Glutamatergic neuron (in vitro differentiated cells): ENCODE measurements at places on chromosomes 5 and 9. TPM values are rescaled to one million over a fixed set of nuclear protein-coding genes. Genes with fewer than 3 reads are reported as not detected.

GRCh38 chr9:120862452-120862851 is 14.5 kb downstream of the PHF19 start:
- DNase-seq = no peak
- no peaks in the 10 kb centered on the region for H3K36me3 ChIP-seq
- peaks cover 13% of the 10 kb centered on the region for H3K4me1 ChIP-seq
- H3K27me3 ChIP-seq = peaks cover 13% of the 10 kb centered on the region
- H3K4me3 ChIP-seq = no peak overlapping the region

- peaks cover 8% of the 10 kb centered on the region for H3K27me3 ChIP-seq
- peaks cover 6% of the 10 kb centered on the region for H3K4me1 ChIP-seq
- no peak for DNase-seq
- no peaks in the 10 kb centered on the region for H3K36me3 ChIP-seq
- no peak overlapping the region for H3K4me3 ChIP-seq
- H3K27ac ChIP-seq = no peak overlapping the region
Observed at GRCh38 chr5:174315471-174315870, 270.0 kb downstream of the NSG2 start.

- H3K4me3 ChIP-seq = no peak overlapping the region
- no peak overlapping the region for H3K27ac ChIP-seq
- peaks cover 6% of the 10 kb centered on the region for H3K27me3 ChIP-seq
Observed at GRCh38 chr9:87594194-87594593, 96.5 kb downstream of the DAPK1 start.

The IFT74 gene
- total RNA-seq = 6.0 TPM

DNA sequence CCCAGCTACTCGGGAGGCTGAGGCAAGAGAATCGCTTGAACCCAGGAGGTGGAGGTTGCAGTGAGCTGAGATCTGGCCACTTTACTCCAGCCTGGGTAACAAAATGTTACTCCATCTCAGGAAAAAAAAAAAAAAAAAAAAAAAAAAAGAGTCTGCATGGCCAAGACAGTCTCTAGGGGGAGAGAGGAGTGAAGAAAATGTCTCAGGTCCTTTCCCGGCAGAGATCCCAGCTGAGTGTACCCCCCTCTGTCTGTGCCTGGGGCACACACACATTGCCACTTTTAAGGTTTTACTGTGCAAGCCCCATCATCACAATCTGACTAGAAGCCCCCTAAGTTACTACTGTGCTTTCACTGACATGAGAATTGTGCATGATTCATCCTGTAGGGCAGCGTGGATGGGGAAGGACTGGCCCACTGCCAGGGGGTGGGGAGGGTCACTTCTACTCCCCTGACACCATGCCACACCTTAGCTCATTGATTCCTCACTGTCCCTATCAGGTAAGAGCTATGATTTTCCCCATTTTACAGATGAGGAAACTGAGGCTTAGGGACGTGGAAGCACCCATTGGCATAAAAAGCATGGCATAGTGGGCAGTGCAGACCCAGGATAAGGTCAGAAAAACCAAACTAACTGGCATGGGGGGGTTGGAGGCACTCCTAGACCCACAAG is 102.3 kb upstream of the LARP1 start:
- no peak overlapping the region for H3K4me3 ChIP-seq
- peaks cover under 1% of the 10 kb centered on the region for H3K27me3 ChIP-seq
- DNase-seq = no peak
- no peaks in the 10 kb centered on the region for H3K36me3 ChIP-seq
- peaks cover under 1% of the 10 kb centered on the region for H3K4me1 ChIP-seq
- H3K27ac ChIP-seq = no peak overlapping the region

The PCAT7 gene
- 16.4 TPM for total RNA-seq

- peaks cover 9% of the 10 kb centered on the region for H3K36me3 ChIP-seq
- no peak for DNase-seq
- H3K4me1 ChIP-seq = peaks cover 16% of the 10 kb centered on the region
- no peak overlapping the region for H3K4me3 ChIP-seq
Observed at GRCh38 chr5:173812811-173813550, 75.2 kb upstream of the CPEB4 start.

The C9orf152 gene
- total RNA-seq = not detected

GRCh38 chr5:13975246-13975645 is 30.8 kb upstream of the DNAH5 start:
- no peaks in the 10 kb centered on the region for H3K36me3 ChIP-seq
- peaks cover 5% of the 10 kb centered on the region for H3K27me3 ChIP-seq
- H3K27ac ChIP-seq = no peak overlapping the region
- peaks cover 2% of the 10 kb centered on the region for H3K4me1 ChIP-seq
- DNase-seq = no peak

GRCh38 chr9:616694-617093 is 224.8 kb upstream of the DMRT1 start:
- no peak for DNase-seq
- no peak overlapping the region for H3K27ac ChIP-seq
- H3K27me3 ChIP-seq = no peaks in the 10 kb centered on the region
- no peaks in the 10 kb centered on the region for H3K36me3 ChIP-seq
- H3K4me3 ChIP-seq = no peak overlapping the region

The IL5 gene
- total RNA-seq = not detected

The CACNA1B gene
- total RNA-seq = 84.4 TPM

The ASPN gene
- total RNA-seq = not detected

GRCh38 chr5:35859101-35859661 is 2.5 kb downstream of the IL7R start:
- no peaks in the 10 kb centered on the region for H3K36me3 ChIP-seq
- no peaks in the 10 kb centered on the region for H3K4me1 ChIP-seq
- no peaks in the 10 kb centered on the region for H3K27me3 ChIP-seq
- no peak overlapping the region for H3K4me3 ChIP-seq

The BHMT gene
- total RNA-seq = 20.4 TPM

DNA sequence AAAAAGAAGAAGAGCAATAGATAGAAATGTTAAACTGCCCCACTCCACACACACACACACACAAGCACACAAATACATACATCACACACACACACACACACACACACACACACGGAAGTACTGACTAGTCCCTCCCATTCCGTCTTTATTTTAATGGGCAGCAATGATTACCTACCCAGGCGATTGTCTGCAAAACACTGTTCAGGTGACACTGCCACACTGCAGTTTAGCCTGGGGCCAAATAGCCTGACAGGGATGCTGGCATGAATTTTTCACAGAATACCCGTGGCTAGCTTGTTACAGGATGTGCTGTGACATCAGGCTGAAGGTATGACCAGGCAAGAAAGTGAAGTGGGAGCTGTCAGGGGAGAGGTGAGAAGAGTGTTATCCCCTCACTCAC is 86.9 kb downstream of the FRMD3 start:
- no peak overlapping the region for H3K27ac ChIP-seq
- H3K27me3 ChIP-seq = peaks cover 3% of the 10 kb centered on the region
- H3K36me3 ChIP-seq = peaks cover 3% of the 10 kb centered on the region
- H3K4me1 ChIP-seq = peaks cover 14% of the 10 kb centered on the region
- DNase-seq = no peak

GRCh38 chr9:27548055-27548741 is 18.6 kb upstream of the MOB3B start:
- H3K27me3 ChIP-seq = no peaks in the 10 kb centered on the region
- no peak overlapping the region for H3K27ac ChIP-seq
- no peak for DNase-seq
- H3K4me3 ChIP-seq = no peak overlapping the region

The MZB1 gene
- total RNA-seq = not detected

GRCh38 chr9:38652486-38652885 is 32.1 kb upstream of the ANKRD18A start:
- H3K36me3 ChIP-seq = peaks cover 5% of the 10 kb centered on the region
- H3K4me3 ChIP-seq = no peak overlapping the region
- peaks cover 17% of the 10 kb centered on the region for H3K4me1 ChIP-seq

DNA sequence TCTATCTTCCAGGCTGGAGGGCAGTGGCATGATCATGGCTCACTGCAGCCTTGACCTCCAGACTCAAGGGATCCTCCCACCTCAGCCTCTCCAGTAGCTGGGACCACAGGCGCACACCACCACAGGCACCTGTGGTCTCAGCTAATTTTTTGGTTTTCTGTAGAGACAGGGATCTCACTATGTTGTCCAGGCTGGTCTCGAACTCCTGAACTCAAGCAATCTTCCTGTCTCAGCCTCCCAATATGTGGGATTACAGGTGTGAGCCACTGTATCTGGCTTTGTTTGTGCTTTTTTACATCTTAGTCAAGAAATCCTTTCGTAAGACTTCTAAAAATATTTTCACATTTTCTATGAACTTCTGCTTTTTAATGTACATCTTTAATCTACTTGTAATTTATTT is 116.9 kb downstream of the DENND1A start:
- no peaks in the 10 kb centered on the region for H3K36me3 ChIP-seq
- H3K27me3 ChIP-seq = peaks cover 2% of the 10 kb centered on the region
- no peak overlapping the region for H3K4me3 ChIP-seq
- DNase-seq = no peak
- no peaks in the 10 kb centered on the region for H3K4me1 ChIP-seq

The DNAH5 gene
- total RNA-seq = 0.20 TPM

DNA sequence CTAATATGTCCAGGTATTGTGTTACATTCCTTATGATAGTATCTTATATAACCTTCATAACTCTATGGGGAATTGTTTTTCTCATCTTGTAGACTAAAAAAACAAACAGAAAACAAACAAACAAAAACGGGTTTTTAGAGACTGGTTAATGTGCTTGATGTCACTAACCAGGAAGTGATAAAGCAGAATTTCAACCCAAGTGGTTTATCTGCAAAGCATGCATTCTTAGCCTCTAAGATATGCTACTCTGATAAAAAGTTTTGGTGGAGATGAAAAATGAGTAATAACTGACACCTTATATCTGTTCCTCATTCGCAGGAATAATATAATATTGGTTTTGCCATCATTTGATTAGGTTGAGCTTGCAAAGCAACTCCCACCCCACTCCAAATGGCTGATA is 53.4 kb downstream of the PUM3 start:
- peaks cover 39% of the 10 kb centered on the region for H3K36me3 ChIP-seq
- DNase-seq = no peak
- H3K27me3 ChIP-seq = no peaks in the 10 kb centered on the region
- no peak overlapping the region for H3K4me3 ChIP-seq

The EPB41L4B gene
- 10.0 TPM for total RNA-seq

GRCh38 chr5:80622756-80623155 is 31.7 kb upstream of the MSH3 start:
- no peak overlapping the region for H3K27ac ChIP-seq
- H3K4me3 ChIP-seq = no peak overlapping the region
- DNase-seq = no peak
- H3K36me3 ChIP-seq = no peaks in the 10 kb centered on the region

DNA sequence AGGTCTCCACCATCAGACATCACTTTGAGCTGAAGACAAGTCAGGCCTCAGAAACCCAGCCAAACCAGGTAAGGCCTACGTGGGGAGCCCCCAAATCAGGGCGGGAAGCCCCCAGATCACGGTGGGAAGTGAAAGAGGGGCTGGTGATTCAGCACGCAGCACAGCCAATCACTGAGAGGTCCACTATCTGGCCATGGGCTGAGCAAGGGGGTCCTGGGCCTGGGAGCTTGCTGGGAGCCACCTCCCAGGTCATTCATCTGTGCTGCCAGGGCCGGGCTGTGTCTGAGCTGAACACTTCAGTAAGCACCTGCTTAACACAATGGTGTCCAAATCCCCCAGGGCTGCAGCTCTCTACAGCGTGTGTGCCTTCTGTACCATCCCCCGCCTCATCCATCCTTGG is 15.5 kb downstream of the MED10 start:
- no peak for DNase-seq
- no peaks in the 10 kb centered on the region for H3K36me3 ChIP-seq
- no peak overlapping the region for H3K4me3 ChIP-seq
- H3K4me1 ChIP-seq = peaks cover 15% of the 10 kb centered on the region
- no peak overlapping the region for H3K27ac ChIP-seq
- H3K27me3 ChIP-seq = peaks cover 4% of the 10 kb centered on the region

- H3K27ac ChIP-seq = no peak overlapping the region
- H3K27me3 ChIP-seq = peaks cover 3% of the 10 kb centered on the region
- DNase-seq = no peak
- no peak overlapping the region for H3K4me3 ChIP-seq
- no peaks in the 10 kb centered on the region for H3K4me1 ChIP-seq
Observed at GRCh38 chr5:123673107-123673506, 161.1 kb downstream of the CSNK1G3 start.

- no peaks in the 10 kb centered on the region for H3K36me3 ChIP-seq
- H3K4me3 ChIP-seq = no peak overlapping the region
- H3K4me1 ChIP-seq = peaks cover 21% of the 10 kb centered on the region
- peak; percentile 16 for DNase-seq
Observed at GRCh38 chr9:131270171-131271015, 5.9 kb downstream of the FAM78A start.

The NEUROG1 gene
- total RNA-seq = 222 TPM
